NCI-H1417 treated with DMSO at 0.1 percent for 48 hours (cell line): ENCODE measurements at places on chromosomes 11 and 22.

GRCh38 chr11:31521497-31522150 lies 12.1 kb downstream of the ELP4 start:
- DNase-seq, result no peak

DNA sequence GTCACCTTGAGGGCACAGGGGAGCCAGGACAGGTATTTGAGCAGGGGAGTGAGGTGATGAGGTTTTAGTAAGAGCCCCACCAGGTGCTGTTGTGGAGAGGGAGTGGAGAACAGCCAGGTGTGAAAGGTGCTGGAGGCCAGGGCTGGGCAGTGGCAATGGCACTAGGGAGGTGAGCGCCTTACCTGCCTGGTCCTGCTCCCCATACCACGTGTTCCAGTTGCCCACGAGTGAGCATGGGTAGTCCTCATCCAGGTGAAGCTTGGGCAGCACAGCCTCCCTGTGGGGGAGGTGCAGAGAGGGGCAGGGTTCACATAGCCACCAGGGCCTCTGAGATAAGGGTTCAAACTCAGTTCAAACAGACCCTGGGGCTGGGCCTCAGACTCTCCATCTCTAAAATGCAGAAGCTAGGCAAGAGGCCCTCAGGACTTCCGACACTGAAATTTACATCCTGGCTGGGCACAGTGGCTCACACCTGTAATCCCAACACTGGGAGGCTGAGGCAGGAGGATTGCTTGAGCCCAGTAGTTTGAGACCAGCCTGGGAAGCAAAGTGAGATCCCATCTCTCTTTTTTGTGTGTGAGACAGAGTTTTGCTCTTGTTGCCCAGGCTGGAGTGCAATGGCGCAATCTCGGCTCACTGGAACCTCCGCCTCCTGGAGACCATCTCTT lies 11.8 kb downstream of the NIPSNAP1 start:
- DNase-seq, result no peak

GRCh38 chr11:59728913-59729312 lies 15.3 kb upstream of the OR10V1 start:
- no peak for DNase-seq

GRCh38 chr22:37030560-37031281 lies 11.2 kb downstream of the MPST start:
- DNase-seq, result no peak

- no peak for DNase-seq
These were observed 4.6 kb downstream of the MYH9 start for GRCh38 chr22:36383110-36383581.

DNA sequence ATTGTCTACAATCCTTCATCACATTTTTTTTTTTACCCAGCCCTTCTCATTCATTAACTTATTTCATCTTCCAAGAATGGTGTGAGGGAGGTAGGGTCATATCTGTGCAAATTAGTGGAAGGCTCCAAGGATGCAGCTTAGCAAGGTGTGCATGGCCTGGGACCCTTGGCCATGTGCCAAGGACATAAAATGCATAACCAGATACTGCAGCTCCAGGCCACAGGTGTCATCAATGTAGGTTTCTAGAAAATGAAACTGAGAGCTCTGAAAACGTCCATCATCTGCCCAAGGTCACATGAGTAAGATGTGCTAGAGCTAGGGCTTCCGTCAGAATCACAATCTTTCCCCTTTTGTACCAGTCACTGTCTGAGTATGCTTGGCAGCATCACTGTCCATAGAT lies 29.8 kb downstream of the ANKK1 start:
- no peak for DNase-seq

DNA sequence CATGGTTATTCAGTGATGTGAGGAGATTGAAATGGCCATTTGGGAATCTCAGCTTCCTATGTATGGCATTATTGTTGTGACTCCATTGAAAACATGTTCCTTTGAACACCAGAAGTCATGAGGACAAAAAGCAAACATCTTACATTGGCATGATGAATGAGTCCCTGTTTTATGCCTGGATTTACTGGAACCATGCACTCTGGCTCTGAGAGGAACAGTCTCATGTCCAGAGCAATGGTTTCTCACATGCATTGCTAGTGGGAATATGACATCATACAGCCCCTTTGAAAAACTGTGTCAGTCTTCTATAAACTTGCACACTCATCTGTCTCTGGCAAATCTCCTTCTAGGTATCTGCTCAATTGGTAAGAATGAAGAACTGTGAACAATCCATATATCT lies 3.4 kb upstream of the KDM4F start:
- no peak for DNase-seq
